Stimulated activated CD8-positive, alpha-beta memory T cell treated with anti-CD3 and anti-CD28 coated beads, Interleukin-12 subunit alpha, Interleukin-12 subunit beta, amount 100 ng/mL, for 4 hours (primary cell): ENCODE measurements at places on chromosomes 7 and 10.

DNA sequence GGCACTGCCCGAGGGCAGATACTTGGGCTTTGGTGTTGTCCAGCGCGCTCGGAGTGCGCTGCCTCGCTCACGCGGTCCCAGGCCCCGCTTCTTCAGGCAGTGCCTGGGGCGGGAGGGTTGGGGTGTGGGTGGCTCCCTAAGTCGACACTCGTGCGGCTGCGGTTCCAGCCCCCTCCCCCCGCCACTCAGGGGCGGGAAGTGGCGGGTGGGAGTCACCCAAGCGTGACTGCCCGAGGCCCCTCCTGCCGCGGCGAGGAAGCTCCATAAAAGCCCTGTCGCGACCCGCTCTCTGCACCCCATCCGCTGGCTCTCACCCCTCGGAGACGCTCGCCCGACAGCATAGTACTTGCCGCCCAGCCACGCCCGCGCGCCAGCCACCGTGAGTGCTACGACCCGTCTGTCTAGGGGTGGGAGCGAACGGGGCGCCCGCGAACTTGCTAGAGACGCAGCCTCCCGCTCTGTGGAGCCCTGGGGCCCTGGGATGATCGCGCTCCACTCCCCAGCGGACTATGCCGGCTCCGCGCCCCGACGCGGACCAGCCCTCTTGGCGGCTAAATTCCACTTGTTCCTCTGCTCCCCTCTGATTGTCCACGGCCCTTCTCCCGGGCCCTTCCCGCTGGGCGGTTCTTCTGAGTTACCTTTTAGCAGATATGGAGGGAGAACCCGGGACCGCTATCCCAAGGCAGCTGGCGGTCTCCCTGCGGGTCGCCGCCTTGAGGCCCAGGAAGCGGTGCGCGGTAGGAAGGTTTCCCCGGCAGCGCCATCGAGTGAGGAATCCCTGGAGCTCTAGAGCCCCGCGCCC, at the start of gene NPY:
TSS of gene NPY (plus strand) at position 294 of the 802 bp plus-strand sequence. CDS start 1,051 bp downstream, outside the sequence.
- no peak for DNase-seq

GRCh38 chr10:326894-327635, 191.8 kb downstream of the ZMYND11 start:
- no peak for DNase-seq

- no peak for DNase-seq
Observed at GRCh38 chr7:90604383-90604782, 8.3 kb downstream of the CDK14 start.

DNA sequence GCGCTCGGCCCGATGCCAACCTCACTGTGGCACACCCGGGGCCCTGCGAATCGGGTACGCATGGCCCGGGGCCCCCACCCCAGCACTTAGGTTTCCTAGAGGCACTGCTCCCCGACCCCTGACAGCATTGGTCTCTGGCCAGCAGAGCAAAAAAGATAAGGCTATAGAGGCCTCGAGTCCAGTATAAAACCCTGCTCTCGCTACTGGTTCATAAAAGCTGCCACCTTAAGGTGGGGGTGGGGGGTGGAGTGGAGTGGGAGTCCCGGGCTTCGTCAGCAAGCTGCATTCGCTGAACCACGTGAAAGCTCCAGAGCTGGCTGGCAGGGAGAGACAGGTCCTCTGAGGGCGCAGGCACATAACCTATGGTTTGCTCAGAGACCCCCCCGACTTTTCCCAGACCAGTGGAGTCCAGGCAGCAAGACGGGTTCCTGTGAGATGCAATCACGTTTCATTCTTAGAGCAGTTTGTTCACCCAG, 1.3 kb downstream of the KAZALD1 start:
- DNase-seq = no peak

DNA sequence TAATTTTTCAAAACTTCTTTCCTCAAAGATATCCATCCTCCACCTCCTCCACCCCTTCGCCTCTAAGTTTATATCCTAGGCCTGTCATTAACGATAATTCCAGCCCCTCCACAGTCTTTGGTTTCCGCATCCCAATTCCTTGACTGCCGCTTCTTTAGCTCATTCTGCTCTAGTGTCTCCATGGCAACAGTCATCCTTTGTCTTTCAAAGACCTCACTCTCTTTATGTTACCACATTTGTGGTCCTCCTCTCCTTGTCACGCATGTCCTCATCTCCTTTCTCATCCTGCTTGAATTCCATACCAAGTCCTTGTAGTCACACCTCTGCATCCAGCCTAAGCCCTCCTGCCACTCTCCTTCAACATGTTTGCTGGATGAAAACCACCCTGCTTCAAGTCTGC, 511.2 kb upstream of the KLF6 start:
- no peak for DNase-seq

DNA sequence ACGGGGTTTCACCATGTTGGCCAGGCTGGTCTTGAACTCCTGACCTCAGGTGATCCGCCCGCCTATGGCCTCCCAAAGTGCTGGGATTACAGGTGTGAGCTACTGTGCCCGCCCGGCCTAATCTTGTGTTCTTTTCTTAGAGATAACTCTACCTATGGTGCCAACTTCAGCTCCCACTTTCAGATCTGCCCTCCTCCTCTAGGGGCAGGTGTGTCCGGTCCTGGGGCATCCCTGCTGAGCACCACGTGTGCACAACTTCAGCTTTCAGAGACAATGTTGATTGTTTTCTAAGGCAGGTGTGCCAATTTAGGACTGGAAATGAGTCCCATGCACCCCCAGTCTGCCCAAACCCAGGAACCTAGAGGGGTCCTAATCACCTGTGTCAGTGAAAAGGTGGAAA, 18.5 kb upstream of the FXYD4 start:
- DNase-seq = no peak

GRCh38 chr10:127715782-127716378, 21.1 kb upstream of the FOXI2 start:
- DNase-seq = no peak

- DNase-seq = no peak
Observed at GRCh38 chr10:1061930-1062774, 6.0 kb downstream of the WDR37 start.

DNA sequence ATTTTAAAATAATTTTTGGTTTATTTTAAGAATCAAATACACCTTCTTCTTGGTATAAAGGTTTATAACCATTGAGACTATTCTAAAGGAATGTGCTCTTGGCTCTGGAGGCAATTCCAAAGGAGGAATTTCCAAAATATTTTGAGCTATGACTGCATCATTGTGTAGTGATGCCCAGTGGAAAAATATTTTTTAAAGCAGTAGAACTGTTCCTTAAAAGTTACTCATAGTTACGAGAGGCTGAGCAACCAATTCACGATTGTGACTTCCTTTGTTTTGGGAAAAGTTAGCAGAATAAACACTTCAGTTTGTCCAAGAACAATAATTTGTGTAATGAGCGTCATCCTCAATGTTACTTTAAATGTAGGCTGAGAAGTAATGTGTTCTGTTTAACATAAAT, 233.6 kb downstream of the BAMBI start:
- DNase-seq = no peak

DNA sequence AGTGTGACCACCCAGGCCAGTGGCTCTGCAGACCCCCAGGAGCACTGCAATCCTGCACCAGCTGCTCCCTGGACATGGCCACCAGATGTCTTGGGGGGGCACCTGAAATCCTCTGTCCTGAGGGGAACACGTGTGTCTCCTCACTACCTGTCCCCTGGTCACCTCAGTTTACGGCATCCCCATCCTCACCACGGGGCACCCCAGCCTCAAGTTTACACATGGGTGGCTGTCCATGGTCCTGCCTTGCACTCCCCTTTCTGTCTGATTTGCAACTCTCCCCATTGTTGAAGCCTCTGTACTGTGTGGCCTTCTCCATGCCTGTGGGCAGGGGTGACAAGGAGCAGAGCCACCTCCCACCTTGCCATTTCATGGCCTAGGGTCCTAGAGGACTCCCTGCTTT, 67.2 kb downstream of the RAMP3 start:
- DNase-seq = no peak

DNA sequence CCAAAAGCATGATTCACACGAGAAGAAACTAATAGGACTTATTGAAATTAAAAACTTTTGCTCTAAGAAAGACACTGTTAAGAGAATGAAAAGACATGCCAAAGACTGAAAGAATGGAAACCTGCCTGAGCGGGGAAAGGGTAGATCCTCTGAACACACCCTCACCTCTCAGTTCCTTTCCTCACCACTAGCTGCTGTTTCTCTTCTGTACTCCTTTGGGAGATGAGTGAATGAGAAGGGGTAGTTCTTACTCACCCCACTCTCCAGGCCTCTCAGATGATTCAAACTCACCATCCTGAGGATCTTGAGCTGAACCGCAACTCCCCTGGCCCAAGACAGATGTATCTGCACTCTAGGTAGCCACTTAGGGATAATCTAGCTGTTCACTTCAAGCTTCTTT, 41.9 kb downstream of the IQUB start:
- no peak for DNase-seq

- no peak for DNase-seq
Observed at GRCh38 chr7:14414274-14414986, 425.0 kb upstream of the ETV1 start.

DNA sequence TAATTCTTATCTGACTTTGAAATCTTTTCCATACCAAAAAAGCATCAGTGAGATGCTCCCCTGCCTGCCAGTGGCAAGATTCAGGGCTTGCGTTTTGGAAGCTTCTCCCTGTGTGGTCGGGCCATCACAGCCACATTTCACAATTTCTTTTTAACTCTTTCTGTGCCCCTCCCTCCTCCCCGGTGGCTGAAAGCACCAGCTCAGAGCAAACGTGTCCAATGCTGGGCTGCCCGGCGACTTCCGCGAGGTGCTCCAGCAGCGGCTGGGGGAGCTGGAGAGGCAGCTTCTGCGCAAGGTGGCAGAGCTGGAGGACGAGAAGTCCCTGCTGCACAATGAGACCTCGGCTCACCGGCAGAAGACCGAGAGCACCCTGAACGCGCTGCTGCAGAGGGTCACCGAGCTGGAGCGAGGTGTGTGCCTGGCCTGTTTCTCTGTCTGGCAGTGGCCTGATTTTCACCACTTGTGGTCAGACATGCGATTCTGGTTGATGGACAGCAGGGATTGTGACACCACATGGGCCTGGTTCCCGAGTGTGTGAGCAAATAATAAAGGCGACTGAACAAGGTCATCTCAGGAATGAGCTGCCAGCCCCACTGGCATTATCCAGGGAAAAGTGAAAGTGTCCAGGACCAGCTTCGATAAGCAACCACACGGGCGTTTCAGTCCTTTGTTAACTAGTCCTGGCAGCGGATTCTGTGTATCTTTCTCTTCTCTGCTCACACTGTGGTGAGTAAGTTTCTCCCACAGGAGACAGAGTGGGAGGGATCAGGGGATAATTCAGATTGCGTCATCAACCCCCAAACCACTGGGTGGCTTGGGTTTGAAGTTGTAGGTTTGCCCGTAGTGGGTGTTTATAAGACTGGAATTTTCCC, 2.6 kb downstream of the NPTX2 start:
- DNase-seq = no peak

- DNase-seq = no peak
Observed at GRCh38 chr7:140876519-140877248, 48.0 kb downstream of the BRAF start.

DNA sequence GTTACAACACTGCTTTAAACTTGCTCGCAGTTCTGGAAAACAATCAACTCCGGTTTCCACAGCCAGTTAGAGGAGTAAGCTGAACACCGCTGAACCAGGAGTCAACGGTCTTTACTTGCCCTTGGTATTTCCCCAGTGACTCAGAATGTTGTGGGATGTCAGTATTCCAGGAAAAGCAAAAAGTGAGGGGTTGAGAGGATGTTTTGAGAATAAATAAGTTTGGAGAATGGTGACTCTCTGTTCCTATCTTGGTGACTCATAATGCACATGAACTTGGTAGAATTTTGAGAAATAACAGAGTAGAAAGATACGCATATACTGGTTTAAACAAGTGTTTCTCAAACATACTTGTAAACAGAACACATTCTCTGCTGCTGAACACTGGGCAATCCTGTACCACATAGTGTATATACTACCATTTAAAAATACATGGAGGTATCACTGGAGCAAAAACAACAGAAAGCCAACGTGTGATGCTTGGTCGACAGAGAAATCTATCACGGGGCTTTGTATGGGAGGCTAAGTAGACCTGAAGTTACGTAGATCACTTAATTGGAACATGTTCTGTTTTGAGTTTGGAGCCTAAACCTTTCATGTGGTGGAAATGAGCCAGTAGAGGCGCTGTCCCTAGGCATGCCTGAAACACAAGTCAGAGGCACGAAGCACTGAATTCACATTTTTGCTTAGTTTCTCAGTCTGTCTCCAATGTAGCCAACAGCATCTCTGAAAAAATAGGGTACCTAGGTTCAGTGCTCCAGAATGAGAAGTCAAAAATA, 534.3 kb downstream of the PARD3 start:
- DNase-seq = no peak

- no peak for DNase-seq
Observed at GRCh38 chr7:128671992-128672391, at the start of gene GARIN1A. GARIN1A (plus strand) TSS chr7:128672292; CDS start chr7:128672398, 106 bp downstream.

GRCh38 chr10:128915630-128916029, 551.4 kb upstream of the MGMT start:
- DNase-seq = no peak

DNA sequence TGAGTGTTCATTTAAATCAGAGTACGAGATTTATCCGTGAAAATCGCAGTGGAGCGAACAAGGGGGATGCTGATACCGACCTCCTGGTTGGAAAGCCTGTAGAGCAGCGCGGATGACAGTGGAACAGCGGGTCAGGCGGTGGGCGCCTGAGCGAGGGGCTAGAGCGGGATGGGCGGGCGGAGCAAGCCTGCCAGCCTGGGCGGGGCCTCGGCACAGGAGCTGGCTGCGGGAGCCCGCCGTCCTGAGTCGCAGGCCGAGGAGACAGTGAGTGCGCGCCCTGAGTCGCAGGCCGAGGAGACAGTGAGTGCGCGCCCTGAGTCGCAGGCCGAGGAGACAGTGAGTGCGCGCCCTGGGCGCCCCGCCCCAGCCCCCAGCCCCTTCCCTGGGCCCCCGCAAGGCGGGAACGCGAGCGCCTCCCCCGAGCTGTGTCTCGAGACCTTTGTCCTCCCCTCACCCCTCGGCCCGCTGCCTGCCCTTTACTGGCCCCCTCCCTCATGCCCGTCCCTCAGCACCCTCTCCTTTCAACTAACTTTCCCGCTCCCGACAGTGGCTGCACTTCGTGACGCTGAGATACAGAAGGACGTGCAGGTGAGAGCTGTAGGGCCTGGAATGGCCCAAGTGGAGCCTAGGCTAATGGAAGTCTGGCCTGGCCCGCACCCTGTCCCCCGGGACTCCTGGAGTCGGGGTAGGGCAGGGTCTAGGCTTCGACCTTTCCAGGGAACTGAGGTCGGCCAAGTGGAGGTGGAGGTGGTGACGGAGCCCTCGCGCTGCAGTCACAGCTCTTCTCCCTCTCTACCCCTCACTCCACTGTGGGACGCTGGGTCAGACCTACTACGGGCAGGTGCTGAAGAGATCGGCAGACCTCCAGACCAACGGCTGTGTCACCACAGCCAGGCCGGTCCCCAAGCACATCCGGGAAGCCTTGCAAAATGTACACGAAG, at the start of gene AS3MT:
TSS of gene AS3MT (plus strand) at position 213 of the 941 bp plus-strand sequence. CDS start at position 336, 123 bp downstream.
- no peak for DNase-seq

- DNase-seq = no peak
Observed at GRCh38 chr7:4729266-4729665, 46.2 kb upstream of the AP5Z1 start.

GRCh38 chr10:72730479-72730878, 38.5 kb downstream of the MCU start:
- no peak for DNase-seq

- no peak for DNase-seq
Observed at GRCh38 chr7:97798046-97799019, 66.4 kb downstream of the TAC1 start.
